ENCODE measurements at places on chromosomes 12 and 14. TPM values are rescaled to one million over a fixed set of nuclear protein-coding genes. Genes with fewer than 3 reads are reported as not detected.
A peak's percentile ranks its signal among the peaks of the same experiment; 100 is the strongest.

DNA sequence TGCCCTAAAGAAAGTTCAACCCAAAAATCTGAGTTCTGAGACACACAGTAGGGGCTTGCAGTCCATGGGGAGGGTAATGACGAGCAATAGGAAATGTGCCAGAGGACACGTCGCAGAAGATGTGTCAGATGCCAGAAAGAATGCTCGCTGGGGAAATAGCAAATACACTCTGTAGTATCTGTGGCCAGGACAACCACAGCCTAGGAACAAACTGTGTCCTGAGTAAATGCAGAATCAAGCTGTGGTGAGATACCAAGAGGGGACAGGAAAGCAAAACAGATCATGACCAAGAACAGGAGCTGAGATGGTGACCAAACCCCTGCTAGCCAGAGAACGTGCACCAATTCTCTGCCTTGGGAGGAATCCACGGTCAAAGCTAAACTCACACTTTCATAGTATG, 9.1 kb downstream of the CRACR2A start:
- H3K36me3 ChIP-seq, result no peaks in the 10 kb centered on the region
- no peak overlapping the region for H3K27ac ChIP-seq
- no peaks in the 10 kb centered on the region for H3K4me1 ChIP-seq

GRCh38 chr12:78244916-78245507, 414.3 kb downstream of the NAV3 start:
- no peak overlapping the region for H3K27ac ChIP-seq
- no peak overlapping the region for H3K4me3 ChIP-seq
- H3K36me3 ChIP-seq, result no peaks in the 10 kb centered on the region
- DNase-seq, result no peak
- no peaks in the 10 kb centered on the region for H3K4me1 ChIP-seq

DNA sequence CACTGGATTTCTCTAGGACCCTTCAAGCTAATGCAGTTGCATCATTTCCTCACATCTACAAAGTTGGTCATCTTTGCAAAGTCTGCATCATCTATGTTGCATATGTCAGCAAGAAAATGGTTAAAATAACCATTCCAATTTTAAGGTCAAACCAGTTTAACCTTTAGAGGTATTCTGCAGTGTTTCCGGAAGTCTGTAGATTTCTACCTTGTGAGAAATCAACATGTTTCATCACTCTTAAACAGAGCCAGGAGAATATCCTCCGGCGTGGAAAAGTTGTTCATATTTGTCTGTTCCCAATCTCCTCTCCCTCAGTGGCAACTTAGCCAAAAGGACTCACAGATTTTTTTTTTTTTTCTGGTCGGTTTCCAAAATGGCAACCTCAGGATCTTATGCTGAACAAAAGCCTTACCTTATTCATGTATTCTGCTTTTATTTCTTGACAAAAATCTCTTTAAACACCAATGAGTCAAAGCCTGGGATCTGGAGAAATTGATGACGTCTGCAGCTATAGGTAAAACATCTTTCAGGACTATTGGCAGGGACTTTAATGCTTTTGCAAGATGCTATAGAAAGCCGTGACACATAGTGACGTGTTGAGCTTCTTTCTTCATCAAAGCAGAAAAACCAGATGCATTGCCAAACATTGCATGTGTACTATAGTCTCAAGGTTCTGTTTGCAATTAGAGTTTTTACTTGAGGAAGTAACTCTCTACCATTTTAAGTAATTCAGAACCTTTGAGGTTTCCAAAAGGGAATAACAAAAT, 16.0 kb upstream of the CDK17 start:
- H3K4me3 ChIP-seq, result no peak overlapping the region
- peaks cover 11% of the 10 kb centered on the region for H3K4me1 ChIP-seq
- peak; percentile 74 for DNase-seq
- no peaks in the 10 kb centered on the region for H3K36me3 ChIP-seq
- no peaks in the 10 kb centered on the region for H3K27me3 ChIP-seq

DNA sequence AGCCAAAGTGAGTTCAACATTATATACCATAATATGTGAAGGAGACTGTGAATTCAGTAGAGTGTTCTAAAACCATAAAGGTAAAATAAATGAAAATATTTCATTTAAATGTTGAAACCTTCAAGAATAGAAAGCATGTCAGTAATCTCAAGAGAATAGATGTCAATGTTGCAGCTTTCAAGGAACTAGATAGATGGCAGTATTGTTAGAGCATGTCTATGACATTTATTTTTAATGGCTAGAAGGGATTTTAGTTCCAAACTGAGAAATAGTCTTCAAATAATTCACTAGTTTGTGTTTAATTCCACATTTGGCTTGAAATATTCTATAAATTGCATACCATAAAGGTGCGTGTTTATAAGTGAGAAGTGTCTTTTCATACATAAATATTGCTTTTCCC, 326.5 kb downstream of the FLRT2 start:
- no peaks in the 10 kb centered on the region for H3K4me1 ChIP-seq

Gene SERPINA1
- total RNA-seq, result 0.98 TPM

DNA sequence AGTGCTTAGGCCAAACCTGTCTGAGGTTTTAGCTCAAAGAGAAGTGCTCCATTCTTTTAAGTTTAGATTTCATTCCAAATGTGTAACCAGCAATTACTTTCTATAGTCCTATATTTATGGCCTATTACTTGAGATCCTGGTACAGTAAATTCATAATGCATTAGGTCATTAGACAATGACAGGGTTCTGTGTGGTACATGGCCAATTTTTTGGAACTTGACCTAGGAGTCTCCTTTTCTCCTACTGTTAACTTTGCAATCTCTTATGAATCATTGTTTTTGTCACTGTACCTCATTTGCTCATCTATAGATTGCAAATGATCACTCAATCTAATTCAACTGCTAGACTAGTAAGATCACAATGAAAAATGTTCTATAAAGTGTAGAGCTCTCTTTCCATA, 136.7 kb downstream of the PDE3A start:
- H3K4me1 ChIP-seq, result peaks cover 3% of the 10 kb centered on the region
- H3K36me3 ChIP-seq, result no peaks in the 10 kb centered on the region
- no peaks in the 10 kb centered on the region for H3K27me3 ChIP-seq
- no peak overlapping the region for H3K4me3 ChIP-seq
- DNase-seq, result no peak

- no peak overlapping the region for H3K27ac ChIP-seq
- no peaks in the 10 kb centered on the region for H3K27me3 ChIP-seq
- DNase-seq, result no peak
- H3K36me3 ChIP-seq, result no peaks in the 10 kb centered on the region
These were observed 6.4 kb downstream of the ERP27 start for GRCh38 chr12:14931791-14932560.

- DNase-seq, result no peak
- no peaks in the 10 kb centered on the region for H3K27me3 ChIP-seq
- H3K4me3 ChIP-seq, result no peak overlapping the region
These were observed 29.6 kb upstream of the LTA4H start for GRCh38 chr12:96064966-96065365.

Gene AGAP2
- total RNA-seq, result 0.17 TPM

DNA sequence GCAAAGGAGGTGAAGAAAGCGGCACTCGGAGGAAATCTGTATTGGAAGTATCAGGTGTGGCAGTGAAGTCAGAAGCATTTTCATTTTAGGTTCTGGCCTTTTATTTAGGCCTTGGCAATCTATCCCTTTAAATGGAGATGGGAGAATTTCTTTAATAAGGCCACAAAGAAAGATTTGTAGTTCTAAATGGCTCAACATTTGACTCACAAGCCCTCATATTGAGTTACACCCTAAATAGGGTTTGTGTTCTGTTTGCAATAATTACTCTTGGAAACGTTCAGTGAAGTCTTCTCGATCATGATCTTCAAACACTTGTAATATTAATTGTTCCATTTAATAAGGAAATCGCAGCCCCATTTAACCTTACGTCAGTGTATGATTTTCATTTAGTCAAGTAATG, 25.3 kb upstream of the TMEM260 start:
- H3K4me3 ChIP-seq, result no peak overlapping the region
- H3K36me3 ChIP-seq, result no peaks in the 10 kb centered on the region
- H3K4me1 ChIP-seq, result no peaks in the 10 kb centered on the region
- no peak overlapping the region for H3K27ac ChIP-seq

Gene LARP4
- total RNA-seq, result 63.8 TPM

Gene HNRNPC
- 536 TPM for total RNA-seq

DNA sequence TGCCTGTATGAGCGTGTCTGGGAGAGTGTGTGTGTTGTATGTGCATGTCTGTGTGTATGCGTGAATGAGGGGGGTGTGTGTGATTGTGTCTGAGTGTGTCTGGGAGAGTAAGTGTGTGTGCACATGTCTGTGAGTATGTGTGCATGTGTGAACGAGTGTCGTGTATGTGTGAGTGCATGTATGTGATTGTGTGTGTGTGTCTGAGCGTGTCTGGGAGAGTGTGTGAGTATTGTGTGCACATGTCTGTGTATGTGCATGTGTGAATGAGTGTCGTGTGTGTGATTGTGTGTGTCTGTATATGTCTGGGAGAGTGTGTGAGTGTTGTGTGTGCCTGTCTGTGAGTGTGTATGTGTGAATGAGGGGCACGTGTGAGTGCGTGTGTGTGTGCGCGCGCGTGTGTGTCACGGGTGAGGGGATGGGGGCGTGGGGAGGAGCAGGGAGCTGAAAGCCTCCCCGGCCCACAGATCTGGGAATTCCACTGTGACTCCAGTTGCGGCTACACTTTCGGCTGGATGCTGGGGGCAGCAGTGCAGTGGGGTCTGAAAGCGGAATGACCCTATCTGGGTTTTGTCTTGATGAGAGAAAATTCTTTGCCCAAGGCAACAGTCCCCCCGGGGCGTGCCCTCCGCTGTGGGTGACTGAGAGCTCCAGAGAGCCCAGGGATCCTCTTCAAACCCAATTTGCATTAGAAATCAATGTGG, 138.1 kb upstream of the MED13L start:
- no peak for DNase-seq
- H3K36me3 ChIP-seq, result no peaks in the 10 kb centered on the region
- no peak overlapping the region for H3K4me3 ChIP-seq
- no peak overlapping the region for H3K27ac ChIP-seq
- peaks cover 4% of the 10 kb centered on the region for H3K4me1 ChIP-seq
- no peaks in the 10 kb centered on the region for H3K27me3 ChIP-seq

DNA sequence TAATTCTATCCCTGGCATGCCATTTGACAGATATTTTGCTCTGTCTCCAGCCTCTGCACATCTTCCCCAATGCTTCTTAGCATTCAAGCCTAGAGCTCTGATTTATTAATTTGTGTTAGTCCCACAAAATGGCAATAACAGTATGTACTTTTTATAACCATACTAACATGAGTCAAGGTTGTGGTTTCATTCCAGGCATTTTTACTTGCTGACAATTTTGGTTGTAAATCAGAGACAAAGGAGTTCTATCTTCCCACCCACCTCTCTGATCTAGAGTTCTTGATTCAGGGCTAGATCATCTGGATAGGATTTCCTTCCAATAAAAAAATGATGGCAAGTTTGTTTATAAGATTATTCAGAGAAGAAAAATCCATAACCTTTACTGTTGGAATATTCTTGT, 18.5 kb upstream of the CISTR start:
- DNase-seq, result peak; percentile 96
- H3K36me3 ChIP-seq, result no peaks in the 10 kb centered on the region
- H3K4me1 ChIP-seq, result peaks cover 10% of the 10 kb centered on the region
- H3K4me3 ChIP-seq, result no peak overlapping the region
- peaks cover 10% of the 10 kb centered on the region for H3K27me3 ChIP-seq

GRCh38 chr12:3190101-3190500, 112.9 kb downstream of the TSPAN9 start:
- no peaks in the 10 kb centered on the region for H3K36me3 ChIP-seq
- DNase-seq, result no peak
- H3K4me1 ChIP-seq, result peaks cover 10% of the 10 kb centered on the region
- no peak overlapping the region for H3K27ac ChIP-seq
- no peaks in the 10 kb centered on the region for H3K27me3 ChIP-seq

GRCh38 chr14:74552623-74553022, 59.1 kb downstream of the ISCA2 start:
- no peaks in the 10 kb centered on the region for H3K27me3 ChIP-seq
- DNase-seq, result no peak
- peaks cover 33% of the 10 kb centered on the region for H3K36me3 ChIP-seq
- no peak overlapping the region for H3K4me3 ChIP-seq
- H3K4me1 ChIP-seq, result no peaks in the 10 kb centered on the region

GRCh38 chr14:31283153-31283552, 75.6 kb upstream of the HECTD1 start:
- H3K4me1 ChIP-seq, result no peaks in the 10 kb centered on the region
- H3K4me3 ChIP-seq, result no peak overlapping the region
- no peak overlapping the region for H3K27ac ChIP-seq
- no peaks in the 10 kb centered on the region for H3K27me3 ChIP-seq
- H3K36me3 ChIP-seq, result no peaks in the 10 kb centered on the region
- no peak for DNase-seq

- H3K4me1 ChIP-seq, result no peaks in the 10 kb centered on the region
These were observed 29.6 kb downstream of the BRI3BP start for GRCh38 chr12:125023065-125023464.

- peaks cover 55% of the 10 kb centered on the region for H3K4me1 ChIP-seq
- H3K36me3 ChIP-seq, result no peaks in the 10 kb centered on the region
- H3K27me3 ChIP-seq, result no peaks in the 10 kb centered on the region
These were observed 127.3 kb downstream of the SCARB1 start for GRCh38 chr12:124736115-124737039.

DNA sequence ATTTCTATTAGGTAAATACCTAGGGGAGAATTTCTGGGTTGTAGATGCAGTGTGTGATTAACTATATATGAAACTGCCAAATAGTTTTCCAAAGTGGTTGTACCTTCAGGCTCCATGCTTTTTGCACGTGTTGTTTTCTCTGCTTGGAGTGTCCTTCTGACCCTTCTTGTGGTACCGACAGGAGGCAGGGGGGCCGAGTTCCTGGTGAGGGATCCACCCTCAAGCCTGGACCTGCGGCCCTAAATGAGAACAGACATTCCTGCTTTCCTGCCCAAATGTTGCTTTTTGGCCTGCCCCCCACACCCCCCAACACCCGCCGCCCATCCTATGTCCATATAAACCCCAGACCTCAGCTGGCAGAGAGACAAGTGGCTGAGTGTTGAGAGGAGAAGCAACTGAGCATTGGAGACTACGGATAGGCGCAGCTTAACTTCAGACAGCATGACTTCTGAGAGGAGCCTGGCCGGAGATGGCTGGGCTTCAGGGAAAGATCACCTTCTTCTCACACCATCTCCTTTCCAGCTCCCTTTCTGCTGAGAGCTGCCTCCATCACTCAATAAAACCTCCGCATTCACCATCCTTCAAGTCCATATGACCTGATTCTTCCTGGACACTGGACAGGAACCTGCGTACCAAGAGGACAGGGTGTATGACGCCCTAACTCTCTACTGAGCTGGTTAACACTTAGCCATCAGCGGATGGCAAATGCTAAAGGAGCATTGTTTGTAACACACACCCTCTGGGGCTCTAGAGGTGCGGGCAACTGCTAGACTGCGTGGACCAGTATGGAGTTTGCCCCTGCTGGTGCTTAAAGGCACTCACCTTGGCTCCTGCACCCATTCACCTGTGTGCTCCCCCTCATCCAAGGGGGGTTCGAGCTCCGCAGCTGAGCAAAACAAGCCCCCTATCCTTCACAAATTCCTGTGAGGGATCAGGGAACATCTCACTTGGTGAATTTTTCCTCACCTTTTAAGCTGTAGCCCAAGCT, 194.7 kb upstream of the FBXO33 start:
- H3K36me3 ChIP-seq, result no peaks in the 10 kb centered on the region
- no peak overlapping the region for H3K27ac ChIP-seq

Gene FAIM2
- total RNA-seq, result 0.10 TPM

- H3K4me3 ChIP-seq, result no peak overlapping the region
- H3K27me3 ChIP-seq, result no peaks in the 10 kb centered on the region
- DNase-seq, result no peak
- peaks cover 3% of the 10 kb centered on the region for H3K36me3 ChIP-seq
These were observed 10.3 kb upstream of the TRHDE start for GRCh38 chr12:72261885-72262284.

GRCh38 chr12:121765573-121765972, 27.9 kb downstream of the RHOF start:
- peak overlapping the region; percentile 55 for H3K27ac ChIP-seq
- no peak overlapping the region for H3K4me3 ChIP-seq
- peaks cover 36% of the 10 kb centered on the region for H3K4me1 ChIP-seq
- peak; percentile 92 for DNase-seq
- H3K27me3 ChIP-seq, result no peaks in the 10 kb centered on the region

Gene C1R
- total RNA-seq, result 0.86 TPM

Data from astrocyte (in vitro differentiated cells and primary cell).